Mesendoderm (in vitro differentiated cells): ENCODE measurements at places on chromosomes 11 and 22.

GRCh38 chr22:45790401-45790800 is 118.8 kb downstream of the ATXN10 start:
- DNase-seq = no peak

- DNase-seq = no peak
Observed at GRCh38 chr11:134760299-134760698, 348.3 kb upstream of the B3GAT1 start.

DNA sequence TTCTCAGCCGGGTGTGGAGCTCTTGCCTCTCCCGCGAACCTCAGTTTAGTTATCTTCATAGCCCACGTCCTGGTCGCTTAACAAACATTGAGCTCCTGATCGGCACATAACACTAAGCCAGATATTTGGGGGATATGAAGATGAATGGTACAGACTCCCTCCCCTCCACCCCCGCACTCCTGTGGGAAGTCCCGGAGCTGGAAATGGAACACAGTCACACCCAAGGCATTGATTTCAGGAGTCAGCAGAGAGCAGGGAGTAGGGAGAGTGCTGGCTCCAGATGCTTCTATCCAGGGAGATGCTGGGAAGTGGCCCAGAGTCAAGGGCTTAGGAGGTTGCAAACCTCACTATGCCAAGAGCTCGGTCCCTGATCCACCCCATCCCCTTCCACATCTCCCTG is 26.1 kb upstream of the CABP7 start:
- no peak for DNase-seq

DNA sequence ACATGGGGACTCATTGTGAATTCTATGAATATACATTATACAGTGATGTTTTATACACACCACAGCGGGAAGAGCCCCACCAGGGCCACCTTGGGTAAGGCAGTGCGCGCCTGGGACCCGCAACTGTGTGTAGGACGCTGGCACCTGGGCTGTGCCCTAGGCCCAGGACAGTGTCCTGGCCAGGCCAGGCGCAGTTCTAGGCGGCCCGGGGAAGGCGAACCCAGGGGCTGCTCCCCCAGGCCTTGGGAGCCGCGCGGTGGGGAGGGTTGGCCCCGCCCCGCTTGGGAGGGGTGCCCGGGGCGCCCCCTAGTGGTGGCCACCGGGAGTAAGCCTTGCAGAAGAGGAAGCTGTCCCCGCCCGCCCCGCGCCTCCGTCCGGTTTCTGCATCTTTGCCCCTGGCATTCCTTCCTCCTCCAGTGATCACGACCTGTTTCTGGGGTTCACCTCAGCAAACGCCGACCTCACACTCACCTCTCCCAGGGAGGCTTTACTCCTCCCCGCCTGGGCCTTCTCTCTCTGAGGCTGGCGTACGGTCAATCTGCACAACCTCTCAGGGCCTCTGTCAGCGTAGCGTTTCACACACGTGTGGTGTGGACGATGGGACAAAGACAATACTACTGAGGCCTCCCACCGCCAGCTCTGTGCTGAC is 9.5 kb upstream of the EHD1 start:
- peak; percentile 79 for DNase-seq

GRCh38 chr11:34313099-34313517 is 44.7 kb downstream of the ABTB2 start:
- DNase-seq = no peak

- DNase-seq = no peak
Observed at GRCh38 chr11:111285189-111286091, 12.9 kb upstream of the POU2AF3 start.

GRCh38 chr11:79055856-79056631 is 384.8 kb downstream of the TENM4 start:
- DNase-seq = no peak

DNA sequence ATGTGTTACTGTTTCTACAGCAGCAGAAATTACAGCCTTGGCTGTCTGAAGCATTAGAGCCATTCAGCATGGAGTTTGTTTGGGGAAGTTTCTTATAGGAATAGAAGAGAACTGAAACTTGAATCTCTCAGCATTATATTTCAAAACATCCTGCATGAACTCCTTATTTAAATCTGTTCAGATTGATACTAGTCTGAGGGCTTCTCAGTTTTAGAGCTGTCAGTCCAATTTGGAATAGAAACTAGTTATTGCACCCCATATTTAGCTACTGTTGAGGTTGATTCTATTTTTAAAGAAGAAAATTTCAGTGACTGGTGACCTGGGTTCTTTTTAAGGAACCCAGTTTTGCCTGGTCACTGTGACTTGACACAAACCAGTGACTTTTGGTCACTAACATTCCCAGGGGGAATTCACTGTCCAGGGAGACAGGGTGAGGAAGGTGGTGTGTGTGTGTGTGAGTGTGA is 126.0 kb upstream of the TTC12 start:
- DNase-seq = no peak

DNA sequence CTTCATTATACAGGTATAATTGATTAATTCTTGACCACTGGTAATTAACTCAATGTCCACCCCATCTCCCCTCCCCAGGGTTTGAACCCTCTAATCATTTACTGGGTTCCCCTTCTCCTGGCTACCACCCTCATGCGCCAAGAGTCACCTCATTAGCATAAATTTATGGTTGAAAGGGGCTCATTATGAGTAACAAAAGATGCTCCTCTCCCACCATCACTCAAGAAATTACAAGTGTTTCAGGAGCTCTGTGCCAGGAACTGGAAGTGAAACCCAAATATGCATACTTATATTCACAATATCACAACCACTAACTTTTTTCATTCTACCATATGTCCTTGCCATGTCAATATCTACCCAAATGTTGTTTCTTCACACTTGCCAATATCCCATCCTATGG is 7.8 kb upstream of the STIP1 start:
- no peak for DNase-seq

GRCh38 chr22:50260434-50260800 is 1.1 kb downstream of the MAPK12 start:
- no peak for DNase-seq

DNA sequence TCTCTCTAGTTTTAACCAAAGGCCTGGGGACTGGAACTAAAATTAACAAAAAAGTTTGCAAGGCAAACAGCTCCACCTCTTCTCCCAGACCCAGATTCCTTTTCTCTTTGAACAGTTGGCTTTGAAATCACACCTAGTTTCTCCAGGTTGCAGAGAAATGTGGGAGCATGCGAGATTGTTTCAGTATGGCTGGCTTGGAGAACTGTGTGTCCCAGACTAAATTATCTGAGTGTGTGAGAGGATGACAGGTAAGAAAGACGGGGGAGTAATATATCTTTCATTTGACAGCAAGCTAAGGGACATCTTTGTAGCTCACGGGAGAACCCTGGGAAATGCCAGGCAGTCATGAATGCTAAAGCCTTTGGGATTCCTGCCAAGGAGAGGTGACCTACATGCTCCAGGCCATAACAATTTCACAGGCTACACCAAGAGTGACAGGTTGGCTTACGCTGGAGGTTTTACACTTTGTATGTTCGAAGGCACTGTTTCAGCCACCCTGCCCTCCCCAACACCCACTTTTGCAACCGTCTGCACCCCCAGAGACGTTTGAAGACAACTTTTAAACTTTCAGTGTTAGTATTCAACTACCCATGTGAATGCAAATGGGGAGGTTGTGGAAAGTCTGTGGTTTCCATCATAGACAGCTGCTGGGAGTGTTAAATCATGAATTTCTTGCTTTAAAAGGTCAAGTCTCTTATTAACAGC is 109.3 kb upstream of the SNX19 start:
- no peak for DNase-seq

DNA sequence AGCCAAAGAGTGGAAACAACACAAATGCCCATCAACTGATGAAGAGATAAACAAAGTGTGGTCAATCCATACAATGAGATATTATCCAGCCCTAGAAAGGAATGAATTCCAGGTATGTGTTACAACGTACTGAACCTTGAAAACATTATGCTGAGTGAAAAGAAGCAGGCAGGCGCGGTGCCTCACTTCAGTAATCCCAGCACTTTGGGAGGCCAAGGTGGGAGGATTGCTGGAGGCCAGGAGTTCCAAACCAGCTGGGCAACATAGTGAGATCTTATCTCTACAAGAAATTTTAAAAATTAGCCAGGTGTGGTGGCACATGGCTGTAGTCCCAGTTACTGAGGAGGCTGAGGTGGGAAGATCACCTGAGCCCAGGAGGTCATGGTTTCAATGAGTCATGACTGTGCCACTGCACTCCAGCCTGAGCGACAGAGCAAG is 24.6 kb upstream of the TESMIN start:
- no peak for DNase-seq

GRCh38 chr11:17952487-17952886 is 60.4 kb downstream of the SERGEF start:
- DNase-seq = no peak

DNA sequence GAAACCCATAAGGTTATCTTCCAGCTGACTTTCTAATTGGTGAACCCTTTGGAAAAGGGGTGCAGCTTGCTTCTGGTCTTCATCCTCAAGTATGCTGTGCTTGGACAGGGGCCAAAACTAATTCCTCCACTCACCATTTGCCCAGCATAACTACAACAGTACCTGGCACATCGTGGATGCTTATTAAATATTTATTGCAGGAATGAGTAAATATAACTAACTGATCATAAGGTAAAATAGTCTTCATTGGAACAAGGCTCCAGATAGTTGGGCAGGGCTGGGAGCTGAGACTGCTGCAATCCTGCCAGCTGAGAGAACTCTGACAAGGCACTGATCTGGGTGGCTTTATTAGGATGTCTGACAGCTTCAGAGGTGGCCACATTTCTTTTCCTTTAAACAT is 2.4 kb upstream of the SIDT2 start:
- DNase-seq = no peak

- no peak for DNase-seq
Observed at GRCh38 chr11:17601676-17602075, 54.6 kb downstream of the OTOG start.

- no peak for DNase-seq
Observed at GRCh38 chr11:46362156-46363030, 15.1 kb downstream of the DGKZ start.

- DNase-seq = peak; percentile 68
Observed at GRCh38 chr11:31487848-31488247, 21.6 kb downstream of the IMMP1L start.

DNA sequence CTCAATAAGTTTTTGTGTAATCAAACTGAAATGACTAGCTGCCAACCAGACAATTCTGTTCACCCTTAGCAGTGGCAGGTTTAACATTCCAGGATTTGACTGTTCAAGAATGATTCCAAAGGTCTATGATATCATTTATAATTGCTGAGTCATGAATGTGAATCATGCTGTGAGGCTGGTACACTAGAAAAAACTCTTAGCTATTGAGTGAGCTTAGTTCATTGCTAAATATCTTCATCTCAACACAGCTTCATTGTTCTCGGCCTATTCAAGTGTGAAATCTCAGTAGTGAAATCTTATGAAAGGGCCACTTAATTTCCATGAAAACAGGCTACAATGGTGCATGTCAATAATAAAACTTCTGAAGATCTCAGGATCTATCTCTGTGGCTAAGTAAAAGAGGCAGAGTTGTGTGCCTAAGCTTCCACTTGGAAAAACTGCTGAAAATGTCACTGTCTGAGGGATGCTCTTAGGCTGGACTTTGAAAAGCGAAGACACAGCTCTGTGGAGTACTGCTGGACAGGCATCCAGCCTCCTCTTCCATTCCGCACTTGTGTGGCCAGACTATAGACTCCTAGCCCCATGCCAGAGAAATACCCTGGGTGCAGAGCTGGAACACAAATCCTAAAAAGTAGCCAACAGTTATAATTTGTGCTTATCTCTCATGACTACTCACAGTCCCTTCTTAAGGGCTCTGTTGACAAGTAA is 12.8 kb downstream of the AQP11 start:
- DNase-seq = no peak

GRCh38 chr11:3882655-3883054 is 27.2 kb downstream of the STIM1 start:
- DNase-seq = no peak

DNA sequence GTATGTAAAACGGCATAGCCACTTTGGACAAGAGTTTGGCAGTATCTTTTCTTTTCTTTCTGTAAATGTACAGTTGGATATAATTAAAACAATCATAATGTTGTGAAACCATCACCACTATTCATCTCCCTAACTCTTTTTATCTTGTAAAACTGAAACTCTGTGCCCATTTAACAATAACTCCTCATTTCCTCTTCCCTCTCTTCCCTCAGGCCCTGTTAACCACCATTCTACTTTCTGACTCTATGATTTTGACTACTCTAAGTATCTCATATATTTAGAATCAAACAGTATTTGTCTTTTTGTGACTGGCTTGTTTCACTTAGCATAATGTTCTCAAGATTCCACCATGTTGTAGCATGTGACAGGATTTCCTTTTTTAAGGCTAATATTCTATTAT is 10.2 kb downstream of the SCUBE2 start:
- DNase-seq = no peak
